ENCODE measurements at places on chromosomes 5 and 9. TPM values are rescaled to one million over a fixed set of nuclear protein-coding genes. Genes with fewer than 3 reads are reported as not detected.
A peak's percentile ranks its signal among the peaks of the same experiment; 100 is the strongest.

GRCh38 chr9:82883436-82883835 lies 179.5 kb downstream of the RASEF start:
- no peaks in the 10 kb centered on the region for H3K4me1 ChIP-seq
- H3K36me3 ChIP-seq: peaks cover 5% of the 10 kb centered on the region
- H3K4me3 ChIP-seq: no peak overlapping the region
- no peak overlapping the region for H3K27ac ChIP-seq
- DNase-seq: no peak

DNA sequence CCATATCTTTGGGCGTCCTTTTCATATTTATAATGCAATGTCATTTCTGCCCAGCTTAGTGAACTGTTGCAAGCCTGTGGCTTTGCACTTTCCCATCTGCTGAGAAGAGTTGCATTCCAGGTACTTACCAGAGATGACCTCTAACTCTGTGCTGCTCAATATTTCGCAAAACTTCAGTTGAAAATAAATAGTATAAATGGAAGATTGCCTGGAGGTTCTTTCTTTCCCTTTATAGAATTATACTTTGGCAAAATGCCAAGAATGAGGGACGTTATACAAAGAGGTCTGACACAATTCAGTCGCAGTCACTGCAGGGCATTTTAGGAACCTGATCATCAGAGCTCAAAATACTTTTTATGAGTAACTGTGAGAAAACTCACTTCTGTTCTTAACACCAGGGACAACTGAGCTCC lies 18.9 kb upstream of the VLDLR start:
- peaks cover 2% of the 10 kb centered on the region for H3K4me1 ChIP-seq
- peaks cover 1% of the 10 kb centered on the region for H3K27me3 ChIP-seq
- no peak for DNase-seq
- no peaks in the 10 kb centered on the region for H3K36me3 ChIP-seq
- H3K27ac ChIP-seq: no peak overlapping the region

DNA sequence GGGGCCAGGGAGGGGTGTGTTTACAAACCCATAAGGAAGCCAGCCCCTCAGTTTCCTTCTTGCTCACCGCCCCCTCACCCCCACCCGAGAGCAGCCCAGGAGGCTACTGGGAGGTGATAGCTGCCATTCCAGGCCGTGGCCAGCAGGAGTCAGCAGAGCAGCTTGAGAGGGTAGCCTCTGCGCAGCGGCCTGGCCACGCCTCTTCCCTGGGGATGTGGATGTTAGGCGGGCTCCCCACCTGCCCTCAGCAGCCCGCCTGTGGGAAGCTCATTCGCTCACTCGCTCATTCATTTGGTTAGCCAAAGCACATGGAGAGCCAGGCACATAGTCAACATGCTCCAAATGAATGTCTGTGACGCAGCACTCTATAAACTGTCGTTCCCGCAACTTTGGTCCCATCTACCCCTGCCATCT lies 6.1 kb upstream of the DPM2 start:
- peak; percentile 93 for DNase-seq
- H3K4me1 ChIP-seq: peaks cover 11% of the 10 kb centered on the region
- H3K4me3 ChIP-seq: no peak overlapping the region
- H3K27ac ChIP-seq: no peak overlapping the region
- H3K27me3 ChIP-seq: peaks cover 3% of the 10 kb centered on the region
- no peaks in the 10 kb centered on the region for H3K36me3 ChIP-seq

PDGFRB gene
- total RNA-seq: 2.9 TPM

DNA sequence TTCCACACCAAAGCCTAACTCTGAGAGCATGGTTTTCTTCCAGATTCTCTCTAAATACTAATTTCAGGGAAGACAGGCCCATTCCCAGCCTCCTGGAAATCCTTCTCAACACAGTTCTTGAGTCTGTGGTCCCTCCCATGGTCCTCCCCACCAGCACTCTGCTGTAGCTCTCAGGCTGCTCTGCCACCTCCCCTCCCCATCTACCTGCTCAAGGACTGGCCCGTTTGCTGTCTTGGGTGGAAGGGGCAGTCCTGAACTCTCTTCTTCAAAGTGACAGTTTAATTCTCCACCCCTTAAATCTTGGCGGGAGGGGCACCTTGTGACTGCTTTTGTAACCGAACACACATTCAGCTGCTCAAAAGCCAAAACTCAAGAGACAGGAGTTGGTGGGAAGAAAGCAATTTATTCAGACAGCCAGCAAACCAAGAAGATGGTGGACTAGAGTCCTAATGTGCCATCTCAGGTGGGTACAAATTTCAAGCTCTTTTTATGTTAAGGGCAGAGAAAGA lies 7.6 kb upstream of the LCN15 start:
- no peak overlapping the region for H3K4me3 ChIP-seq
- H3K36me3 ChIP-seq: peaks cover 1% of the 10 kb centered on the region
- H3K27me3 ChIP-seq: peaks cover 9% of the 10 kb centered on the region
- H3K27ac ChIP-seq: no peak overlapping the region
- DNase-seq: no peak
- peaks cover under 1% of the 10 kb centered on the region for H3K4me1 ChIP-seq

DNA sequence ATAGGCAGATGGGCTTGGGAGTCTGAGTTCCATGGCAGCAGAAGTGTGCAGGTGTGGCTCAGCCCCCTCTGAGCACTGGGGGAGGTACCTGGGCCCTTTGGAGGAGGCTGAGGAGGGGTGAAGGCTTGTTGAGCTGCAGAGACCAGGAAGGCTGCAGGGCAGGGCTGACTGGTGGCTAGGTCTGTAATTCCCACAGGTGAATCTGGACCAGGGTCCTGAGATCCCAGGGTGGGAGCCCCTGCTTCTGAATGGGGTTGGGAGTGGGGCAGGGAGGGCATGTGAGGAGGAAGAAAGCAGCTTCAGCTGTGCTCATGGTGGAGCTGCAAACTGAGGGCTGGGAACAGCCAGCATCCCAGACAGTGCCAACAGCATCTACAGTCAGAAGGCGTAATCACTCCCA lies 111.1 kb downstream of the CACNA1B start:
- H3K27me3 ChIP-seq: peaks cover 16% of the 10 kb centered on the region
- DNase-seq: no peak
- no peak overlapping the region for H3K27ac ChIP-seq
- H3K4me3 ChIP-seq: no peak overlapping the region
- no peaks in the 10 kb centered on the region for H3K4me1 ChIP-seq

SLC34A3 gene
- not detected for total RNA-seq

GRCh38 chr9:13173553-13173952 lies 105.9 kb downstream of the MPDZ start:
- peaks cover 3% of the 10 kb centered on the region for H3K27me3 ChIP-seq
- no peaks in the 10 kb centered on the region for H3K4me1 ChIP-seq
- no peak overlapping the region for H3K4me3 ChIP-seq
- DNase-seq: no peak

DNA sequence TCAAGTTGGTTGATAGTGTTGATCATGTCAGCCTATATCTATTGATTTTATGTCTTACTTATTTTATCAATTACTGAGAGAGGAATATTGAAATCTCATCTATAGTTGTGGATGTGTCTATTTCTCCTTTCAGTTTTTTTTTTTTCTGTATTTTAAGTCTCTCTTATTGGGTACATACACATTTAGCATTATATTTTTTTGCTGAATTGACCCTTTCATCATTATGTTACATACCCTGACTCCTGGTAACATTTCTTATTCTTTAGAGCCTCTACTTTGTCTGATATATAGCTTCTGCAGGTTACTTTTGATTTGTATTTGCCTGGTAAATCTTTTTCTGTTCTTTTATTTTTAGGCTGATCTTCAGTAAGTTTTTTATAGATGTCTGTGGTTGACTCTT lies 179.5 kb downstream of the GDNF start:
- no peak overlapping the region for H3K27ac ChIP-seq
- H3K27me3 ChIP-seq: peaks cover 2% of the 10 kb centered on the region
- peaks cover 5% of the 10 kb centered on the region for H3K36me3 ChIP-seq
- H3K4me1 ChIP-seq: no peaks in the 10 kb centered on the region
- H3K4me3 ChIP-seq: no peak overlapping the region
